ENCODE measurements at places on chromosomes 16 and 17.

DNA sequence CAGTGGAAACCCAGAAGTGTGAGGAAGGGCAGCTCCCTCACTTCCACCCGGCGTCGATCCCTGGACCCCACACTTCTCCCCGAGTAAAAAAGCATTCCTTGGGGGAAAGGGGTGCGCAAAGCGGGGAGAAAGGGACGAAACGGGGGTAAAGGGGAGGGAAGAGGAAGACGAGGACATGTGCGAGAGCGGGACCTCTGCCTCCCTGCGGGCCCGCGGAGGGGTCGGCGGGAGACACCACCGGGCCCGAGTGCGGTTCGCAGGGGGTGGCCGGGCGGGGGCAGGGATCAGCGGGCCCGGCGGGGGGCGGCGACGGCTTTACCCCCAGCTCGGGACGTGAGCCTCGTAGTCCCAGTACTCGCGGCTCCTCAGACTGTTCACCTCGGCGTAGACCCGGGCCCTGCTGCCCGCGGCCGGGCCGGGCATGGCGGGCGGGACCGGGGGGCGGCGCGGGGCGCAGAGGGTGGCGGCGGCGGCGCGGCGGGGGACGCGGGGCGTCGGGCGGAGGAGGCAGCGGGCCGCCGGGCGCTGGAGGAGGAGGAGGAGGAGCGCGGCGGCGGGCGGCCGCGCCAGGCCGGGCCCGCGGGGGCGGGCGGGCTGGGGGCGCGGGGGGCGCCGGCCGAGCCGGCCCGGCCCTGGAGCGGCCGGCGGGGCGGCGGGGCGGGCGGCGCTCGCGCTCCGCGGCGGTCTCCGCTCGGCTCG lies 443 bp downstream of the CSNK2A2 start:
- DNase-seq, result no peak

DNA sequence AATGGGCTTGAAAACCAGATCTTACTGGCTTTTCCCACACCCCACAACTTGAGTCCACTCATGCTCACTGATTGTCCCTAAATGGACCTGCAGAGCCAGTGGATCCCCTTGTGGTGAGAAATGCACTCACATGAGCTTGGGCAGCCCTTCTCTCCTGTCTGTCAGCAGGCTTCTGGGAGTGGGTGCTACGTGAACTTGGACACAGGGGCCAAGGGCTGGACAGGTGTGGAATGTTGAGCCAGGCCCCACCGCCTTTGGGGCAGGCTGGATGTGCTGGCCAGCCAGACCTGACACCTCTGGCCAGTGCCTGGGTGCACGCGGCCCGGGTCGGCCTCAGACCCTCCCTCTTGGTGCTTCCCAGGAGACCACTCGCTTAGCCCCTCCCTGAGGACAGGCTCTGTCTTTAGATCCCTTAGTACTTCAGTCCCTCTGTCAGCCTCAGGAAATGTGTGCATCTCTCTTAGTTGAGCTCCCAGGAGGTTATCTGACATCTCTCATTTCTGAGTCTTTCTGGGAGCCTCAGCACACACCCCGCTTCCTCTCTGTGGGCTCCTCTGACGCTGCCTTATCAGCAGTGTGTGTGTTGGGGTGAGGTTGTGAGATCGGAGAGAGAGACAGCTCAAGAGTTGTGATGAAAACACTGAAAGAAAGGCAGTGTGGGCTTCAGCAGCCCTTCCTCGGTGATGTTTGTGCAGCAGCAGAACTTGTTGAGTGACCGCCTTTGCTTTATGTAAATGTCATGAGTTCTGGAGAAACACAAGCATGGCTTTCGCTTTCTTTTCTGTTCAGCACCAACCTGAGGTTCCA lies 117.0 kb downstream of the RAB11FIP4 start:
- DNase-seq, result peak; percentile 57

GRCh38 chr16:16008666-16009065 lies 59.2 kb downstream of the ABCC1 start:
- no peak for DNase-seq

GRCh38 chr16:74718741-74719610 lies 18.3 kb upstream of the MLKL start:
- DNase-seq, result no peak

GRCh38 chr17:43966276-43966675 lies 12.5 kb upstream of the PYY start:
- DNase-seq, result no peak

DNA sequence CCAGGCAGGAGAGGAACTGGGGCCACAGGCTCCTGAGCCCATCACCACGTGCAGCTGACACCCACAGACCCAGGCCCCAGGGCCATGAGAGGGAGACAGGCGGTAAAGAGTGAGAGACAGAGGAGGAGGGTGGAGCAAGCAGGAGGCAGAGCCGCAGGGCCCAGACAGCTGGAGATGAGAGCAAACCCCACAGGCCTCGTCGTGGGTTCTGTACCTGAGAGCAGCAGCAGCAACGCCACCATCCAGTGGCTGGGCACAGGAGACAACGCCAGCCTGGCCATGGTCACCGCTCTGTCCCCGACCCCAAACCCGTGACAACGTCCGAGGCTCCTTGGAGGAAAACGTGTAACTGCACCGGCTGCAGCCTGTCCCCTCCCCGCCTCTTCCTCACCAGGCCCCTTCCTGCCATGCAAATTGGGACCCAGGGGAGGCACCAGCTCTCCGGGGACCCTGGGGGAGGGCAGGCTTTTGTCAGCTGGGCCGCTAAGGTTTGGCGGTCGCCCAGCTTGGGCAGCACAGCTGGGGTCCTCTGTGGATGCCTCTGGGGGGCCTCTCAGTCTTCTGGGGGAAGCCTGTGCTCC lies at the start of gene CD79B:
Gene CD79B (minus strand): TSS at position 351 of the 581 bp plus-strand sequence. CDS start 70 bp downstream, at position 281.
- DNase-seq, result no peak

DNA sequence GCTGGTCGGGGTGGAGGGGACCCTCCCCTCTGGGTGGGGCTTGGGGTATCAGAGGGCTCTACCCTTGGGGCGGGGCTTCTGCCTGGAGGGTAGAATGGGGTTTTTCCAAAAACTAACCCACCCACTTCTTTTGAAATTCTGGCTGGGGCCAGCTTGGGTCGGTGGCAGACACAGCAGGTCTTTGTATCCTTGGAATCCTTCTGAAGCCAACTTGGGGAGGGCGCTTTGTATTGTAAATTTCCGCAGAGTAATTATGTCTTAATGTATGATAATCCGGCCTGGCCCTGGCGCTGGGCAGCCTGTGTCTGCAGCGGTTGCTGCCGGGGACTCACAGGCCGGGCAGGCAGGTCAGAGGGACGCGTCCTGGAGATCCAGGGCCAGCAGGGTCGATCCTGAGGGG lies 33.9 kb upstream of the GSE1 start:
- DNase-seq, result no peak

DNA sequence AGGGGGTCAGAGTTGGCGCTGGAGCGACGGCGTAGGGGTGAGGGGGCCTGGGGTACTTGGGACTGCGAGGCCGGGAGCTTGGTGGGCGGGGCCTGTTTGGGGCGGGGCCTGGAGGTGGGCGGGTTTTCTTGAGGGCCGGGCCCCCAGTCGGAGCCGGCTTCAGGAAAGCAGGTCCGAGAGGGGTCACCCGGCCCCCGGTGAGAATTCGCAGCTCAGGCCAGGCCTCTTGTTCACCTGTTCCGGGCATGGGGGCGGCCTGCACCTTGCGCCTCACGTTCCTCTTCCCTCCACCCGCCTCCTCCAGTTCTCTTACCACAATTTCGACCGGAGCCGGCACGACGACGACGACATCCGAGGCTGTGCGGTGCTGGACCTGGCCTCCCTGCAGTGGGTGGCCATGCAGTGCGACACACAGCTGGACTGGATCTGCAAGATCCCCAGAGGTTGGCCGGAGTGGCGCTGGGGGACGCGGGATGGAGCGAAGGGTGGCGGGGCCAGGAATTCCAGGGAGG lies 52.5 kb downstream of the MRC2 start:
- no peak for DNase-seq

DNA sequence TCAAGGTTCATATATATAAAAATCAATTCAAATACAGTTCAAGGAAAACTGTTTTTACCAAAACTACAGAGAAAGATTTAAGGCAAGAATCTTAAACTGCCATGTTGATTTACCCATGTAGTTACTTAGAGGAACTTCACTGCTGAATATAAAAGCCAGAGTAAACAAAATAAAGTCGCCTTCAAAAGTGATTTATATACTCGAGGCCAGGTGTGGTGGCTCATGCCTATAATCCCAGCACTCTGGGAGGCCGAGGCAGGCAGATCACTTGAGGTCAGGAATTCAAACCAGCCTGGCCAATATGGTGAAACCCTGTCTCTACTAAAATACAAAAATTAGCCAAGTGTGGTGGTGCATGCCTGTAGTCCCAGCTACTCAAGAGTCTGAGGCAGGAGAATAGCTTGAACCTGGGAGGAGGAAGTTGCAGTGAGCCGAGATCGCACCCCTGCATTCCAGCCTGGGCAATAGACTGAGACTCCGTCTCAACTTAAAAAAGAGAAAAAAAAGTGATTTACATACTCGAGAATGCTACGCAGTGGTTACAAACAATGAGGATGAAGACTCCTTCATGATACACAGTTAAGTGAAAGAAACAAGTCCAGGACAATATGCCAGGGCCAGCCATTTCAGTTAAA lies 54.1 kb upstream of the CNEP1R1 start:
- DNase-seq, result no peak

- no peak for DNase-seq
These were observed 999 bp downstream of the CMC2 start for GRCh38 chr16:81005610-81006161.

DNA sequence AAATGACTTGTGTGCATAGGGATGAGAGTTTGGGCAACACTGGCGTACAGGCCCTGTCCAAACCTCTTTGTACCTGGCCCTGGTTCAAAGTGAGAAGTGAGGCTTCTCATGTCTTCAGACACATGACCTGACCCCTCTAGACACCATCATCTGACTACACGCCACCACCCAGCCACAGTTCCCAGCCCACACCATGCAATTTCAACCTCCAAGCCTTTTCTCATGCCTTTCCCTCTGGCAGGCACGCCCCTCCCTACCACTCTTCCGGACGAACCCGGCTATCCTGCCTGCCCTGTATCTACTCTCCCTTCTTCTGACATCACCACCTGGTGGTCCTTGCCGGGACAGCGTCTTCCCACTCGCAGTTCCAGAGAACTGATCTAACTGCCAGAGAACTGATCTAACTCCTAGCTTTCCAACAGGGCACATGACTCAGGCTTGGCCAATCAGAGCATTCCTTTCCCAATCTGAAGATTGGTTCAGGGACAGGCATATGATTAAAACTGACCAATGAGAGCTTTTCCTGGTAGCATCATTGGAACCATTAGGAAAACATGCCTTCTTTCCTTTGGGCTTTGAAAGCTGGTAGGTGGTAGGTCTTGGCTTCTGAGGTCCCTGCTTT lies 27.1 kb upstream of the IL21R start:
- DNase-seq, result peak; percentile 17

DNA sequence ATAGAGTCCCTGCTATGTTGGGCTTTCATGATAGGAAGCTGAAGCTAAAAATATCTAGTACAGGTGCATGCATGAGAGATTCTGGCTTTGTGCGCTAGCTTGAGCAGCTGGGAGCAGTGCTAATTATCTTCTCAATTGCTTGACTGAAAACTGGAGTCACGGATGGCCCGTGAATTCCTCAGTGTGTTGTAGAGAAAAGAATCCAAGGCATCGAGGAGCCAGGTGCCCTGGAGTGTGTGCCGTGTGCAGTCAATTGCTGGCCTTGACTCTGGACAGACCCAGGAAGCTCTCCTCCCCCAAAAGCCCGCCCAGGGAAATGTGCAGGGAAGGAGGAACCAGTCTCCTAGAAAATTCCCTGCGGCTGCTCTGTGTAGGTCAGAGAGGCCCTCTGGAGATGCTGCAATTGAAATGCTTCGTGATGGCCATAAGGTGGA lies 14.2 kb downstream of the LGALS3BP start:
- no peak for DNase-seq

- DNase-seq, result no peak
These were observed 22.9 kb upstream of the CPPED1 start for GRCh38 chr16:12826559-12826958.

DNA sequence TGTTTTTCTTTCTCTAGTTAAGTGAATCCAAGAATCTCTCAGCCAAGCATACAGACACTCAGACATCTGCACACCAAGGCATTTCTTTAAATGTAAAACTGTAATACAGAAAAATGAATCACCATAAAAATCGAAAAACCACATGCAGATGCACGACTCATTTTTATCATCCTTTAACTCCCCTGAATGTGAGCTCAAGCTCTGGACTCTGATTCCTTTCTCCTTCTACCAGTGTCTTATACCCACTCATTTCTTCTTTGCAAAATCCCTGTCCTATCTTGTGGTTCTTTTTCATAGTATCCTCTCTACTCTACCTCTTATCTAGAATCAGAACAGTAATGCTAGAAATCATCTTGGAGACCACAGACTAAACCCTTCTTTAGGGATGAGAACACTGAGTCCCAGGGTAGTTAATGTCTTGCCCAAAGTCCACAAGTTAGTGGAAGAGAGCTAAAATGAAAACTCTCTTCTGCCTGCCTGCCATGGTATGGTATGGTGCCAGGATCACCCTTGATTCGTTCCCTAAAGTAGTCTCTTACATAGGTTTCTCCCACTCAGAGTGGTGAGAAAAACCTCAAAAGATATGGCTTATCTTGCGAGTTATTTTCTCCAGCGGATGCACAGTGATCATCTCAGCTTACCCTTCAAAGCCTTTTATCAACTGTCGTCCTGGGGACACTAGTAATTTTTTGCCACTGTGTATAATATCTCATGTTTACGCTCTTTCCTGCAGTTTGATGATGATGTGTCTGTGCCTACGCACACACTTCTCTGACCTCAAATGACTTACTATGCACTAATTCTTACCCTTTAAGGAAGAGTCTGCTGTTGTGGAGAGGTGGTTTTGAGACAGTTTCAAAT lies 30.2 kb downstream of the BRD7 start:
- DNase-seq, result no peak

DNA sequence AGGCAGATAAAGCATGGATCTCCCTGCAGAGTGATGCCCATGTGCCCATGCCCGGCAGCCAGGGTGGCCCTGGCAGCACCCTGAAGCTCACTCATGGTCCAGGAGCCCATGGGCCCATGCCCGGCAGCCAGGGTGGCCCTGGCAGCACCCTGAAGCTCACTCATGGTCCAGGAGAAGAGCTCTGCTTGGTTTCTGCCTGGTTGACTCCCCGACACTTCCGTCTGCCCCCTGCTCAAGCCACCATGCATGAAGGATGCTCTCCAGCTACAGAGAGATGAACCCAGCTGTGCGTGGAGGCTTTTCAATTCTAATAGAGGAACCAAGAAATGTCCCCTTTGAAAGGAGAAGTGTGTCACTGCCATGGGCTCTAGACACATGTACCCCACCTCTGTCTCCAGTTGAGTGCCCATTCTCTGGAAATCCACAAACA lies 8.7 kb downstream of the CCL17 start:
- DNase-seq, result no peak

DNA sequence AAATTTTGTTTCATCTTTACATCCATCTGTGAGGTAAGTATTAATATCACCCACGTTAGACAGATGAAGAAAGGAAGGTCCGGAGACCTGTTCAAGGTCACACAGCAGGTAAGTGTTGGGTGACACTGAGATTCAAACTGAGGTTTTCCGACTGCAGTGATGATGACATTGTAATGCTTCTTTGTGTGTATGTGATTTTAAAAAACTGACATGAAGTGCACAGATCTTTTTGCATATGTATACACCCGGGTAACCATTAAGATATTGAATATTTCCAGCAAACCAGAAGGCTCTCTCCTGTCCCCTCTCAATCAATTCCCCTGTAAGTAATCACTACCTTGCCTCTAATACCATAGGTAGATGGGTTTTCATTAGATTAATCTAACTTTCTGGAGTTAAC lies 1.5 kb upstream of the TANC2 start:
- DNase-seq, result no peak

Data from T-helper 1 cell (primary cell).